Activated T-cell treated with anti-CD3 and anti-CD28 coated beads for 1 hour (primary cell): ENCODE measurements at places on chromosomes 7 and 10.

DNA sequence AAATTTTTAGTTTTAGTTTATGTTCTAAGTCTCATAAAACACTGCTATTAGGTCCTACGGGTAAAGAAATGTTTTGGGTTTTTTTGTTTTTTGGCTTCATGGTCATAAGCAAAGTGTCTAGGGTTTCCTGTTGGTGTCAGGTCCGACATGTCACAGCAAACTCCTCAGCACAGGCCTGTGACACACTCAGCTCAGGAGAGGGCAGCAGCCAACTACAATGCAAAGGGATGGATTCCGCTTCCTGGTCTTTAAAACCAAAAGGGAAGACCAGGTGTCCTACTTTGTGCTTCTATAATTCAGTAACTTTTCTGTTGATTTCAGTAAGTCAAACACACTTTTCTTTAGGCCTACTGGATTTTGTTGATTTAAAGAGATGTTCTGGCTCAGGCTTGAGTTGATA, 83.8 kb upstream of the MACROH2A2 start:
- no peak for DNase-seq

GRCh38 chr10:121797490-121797889, 130.3 kb downstream of the ATE1 start:
- DNase-seq = no peak

DNA sequence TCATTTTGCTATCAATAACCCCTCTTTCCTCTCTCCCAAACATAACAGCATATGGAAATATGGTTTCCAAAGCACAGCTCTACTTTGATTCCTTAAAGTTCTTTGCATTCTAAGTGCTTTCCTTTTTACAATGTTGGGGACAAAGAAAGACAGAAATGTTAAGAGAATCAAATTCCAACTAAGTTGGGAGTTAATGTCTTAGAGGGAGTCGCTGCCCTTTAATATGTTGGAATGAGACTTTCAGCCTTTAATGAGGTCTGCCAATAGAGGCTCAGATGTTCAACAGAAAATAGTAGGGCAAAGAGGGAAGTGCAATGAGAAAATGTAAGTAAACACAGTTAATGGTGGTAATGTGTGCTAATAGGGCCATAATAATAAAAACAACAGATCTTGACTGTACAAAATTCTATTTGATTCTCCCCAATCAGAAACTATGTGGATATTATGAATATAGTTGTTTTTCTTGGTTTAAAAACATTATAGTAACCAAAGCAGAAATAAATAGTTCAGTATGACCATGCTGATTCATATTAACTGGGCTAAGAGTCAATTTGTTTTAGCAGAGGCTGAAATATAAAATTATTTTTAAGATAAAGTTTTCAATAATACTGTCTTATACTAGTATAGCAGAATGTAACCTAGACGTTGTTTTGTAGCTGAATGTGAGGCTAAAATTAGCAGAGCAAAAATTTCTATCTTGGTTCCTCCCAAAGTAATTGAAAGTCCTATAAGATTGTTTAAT, 10.3 kb downstream of the HYCC1 start:
- DNase-seq = no peak

DNA sequence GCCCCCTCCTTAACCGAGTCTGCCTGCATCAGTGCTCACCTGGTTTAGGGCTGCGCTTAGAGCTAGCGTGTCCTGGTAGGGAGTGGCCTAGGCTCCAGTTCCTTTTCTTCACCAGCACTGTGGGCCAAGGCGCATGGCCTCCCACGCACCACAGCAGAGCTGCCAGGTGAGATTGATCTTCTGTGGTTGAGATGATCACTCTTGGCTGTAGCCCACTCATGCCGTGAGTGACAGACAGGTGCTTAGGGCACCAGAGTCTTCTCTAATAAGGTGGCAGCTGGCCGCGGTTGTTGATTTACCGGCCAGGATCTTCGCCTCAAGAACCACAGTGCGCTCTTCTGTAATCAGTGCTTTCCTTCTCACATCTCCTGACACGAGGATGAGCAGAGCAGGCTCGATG, 157.2 kb upstream of the INSYN2A start:
- no peak for DNase-seq

GRCh38 chr7:156889089-156889488, 3.9 kb downstream of the LMBR1 start:
- no peak for DNase-seq

DNA sequence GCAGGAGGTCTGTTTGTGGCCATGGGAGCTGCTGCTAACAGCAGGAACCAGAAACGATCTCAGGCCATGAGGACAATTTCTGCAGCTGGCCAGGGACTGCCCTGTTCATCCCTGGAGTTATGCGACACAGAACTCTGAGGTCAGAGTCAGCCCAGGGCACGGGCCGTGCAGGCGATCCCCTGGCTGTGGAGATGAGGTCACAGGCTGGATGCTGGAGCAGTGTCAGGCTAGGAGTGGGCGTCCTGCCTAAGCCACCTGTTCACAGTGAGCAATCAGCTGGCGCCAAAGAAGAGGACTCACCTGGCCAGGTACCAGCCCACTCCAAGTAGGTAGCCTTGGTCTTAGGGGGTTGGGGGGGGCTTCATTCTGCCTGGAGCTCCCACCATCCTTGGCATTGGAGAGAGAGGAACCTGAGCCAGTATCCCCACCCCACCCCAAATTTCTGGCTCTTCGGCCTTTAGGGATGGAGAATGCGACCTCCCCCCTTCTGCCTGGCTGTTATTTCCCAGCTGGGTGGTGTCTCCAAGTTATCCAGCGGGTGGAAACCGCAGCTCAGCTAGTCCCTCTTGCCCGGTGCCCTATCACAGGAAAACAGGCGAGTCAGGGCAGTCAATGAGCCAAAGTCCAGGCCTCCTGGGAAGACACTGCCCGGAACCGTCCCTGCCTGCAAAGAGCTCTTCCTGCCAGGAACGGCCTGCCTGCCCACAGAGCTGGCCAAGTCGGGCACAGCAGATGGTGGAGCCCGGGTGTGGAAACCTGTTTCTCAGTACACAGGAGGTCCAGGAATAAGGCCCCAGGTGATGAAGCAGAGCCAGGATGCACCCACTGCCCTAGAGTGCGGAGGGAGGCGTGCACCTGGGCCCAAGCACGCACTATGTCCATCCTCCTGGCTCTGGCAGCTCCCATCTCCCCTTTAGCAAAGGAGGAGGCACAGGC, 1.8 kb upstream of the TTYH3 start:
- no peak for DNase-seq

DNA sequence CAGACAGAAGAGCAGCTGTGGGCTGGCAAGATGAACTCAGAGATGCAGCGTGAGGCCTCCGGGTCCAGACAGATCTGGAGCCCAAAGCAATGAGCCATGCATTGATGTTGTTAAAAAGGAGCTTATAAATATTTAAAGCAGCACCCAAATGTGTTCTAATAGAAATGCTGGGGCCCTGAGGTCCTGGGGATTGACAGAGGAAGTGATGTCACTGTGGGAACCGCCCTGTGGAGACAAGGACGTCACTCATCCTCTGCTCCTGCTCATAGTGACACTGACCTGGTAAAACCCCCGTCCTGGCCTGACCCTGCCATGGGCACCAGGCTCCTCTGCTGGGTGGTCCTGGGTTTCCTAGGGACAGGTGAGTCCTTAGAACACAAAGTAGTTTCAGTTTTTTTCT, 197.0 kb upstream of the PRSS58 start:
- DNase-seq = no peak

GRCh38 chr7:18393465-18394118, 102.0 kb upstream of the HDAC9 start:
- no peak for DNase-seq

GRCh38 chr10:122648599-122649428, 50.8 kb downstream of the C10orf120 start:
- no peak for DNase-seq

DNA sequence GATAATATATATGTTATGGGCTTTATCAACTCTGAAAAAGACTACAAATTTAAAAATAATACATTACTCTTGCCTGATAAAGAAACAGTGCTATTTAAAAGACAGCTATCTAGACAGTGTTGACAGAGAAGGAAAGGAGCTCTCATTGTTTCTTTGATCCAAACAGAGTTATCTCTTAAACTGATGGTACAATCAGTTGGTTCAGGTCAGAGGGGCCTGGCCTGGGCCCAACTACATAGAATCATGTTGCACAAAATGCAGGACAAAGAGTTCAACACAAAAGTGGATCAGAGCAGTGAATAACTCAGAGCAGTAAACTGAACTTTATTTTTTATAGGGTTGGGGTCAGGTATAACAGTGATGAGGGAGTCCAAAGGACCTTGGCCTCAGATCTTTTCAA, 33.8 kb upstream of the SEMA3D start:
- no peak for DNase-seq

GRCh38 chr7:45863715-45864114, 9.2 kb downstream of the CCDC201 start:
- no peak for DNase-seq

GRCh38 chr10:18216482-18216881, 76.3 kb downstream of the CACNB2 start:
- DNase-seq = no peak

DNA sequence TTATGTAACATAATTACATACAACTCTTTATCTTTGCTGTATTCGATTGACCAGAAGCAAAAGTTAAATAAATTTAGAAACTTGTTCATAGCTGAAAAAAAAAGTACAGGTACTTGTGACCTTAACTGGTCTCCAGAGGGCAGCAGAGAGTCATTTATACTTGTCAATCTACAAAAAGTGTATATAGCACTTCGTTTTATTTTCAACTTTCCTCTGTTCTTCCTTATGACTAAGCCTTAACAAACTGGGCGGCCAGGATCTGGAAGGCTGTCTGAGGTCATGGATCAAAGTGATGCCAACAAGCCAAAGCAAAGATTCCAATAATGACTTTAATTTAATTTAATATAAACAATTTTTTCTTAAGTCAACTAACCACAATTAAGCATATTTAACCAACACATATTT, 29.8 kb downstream of the C10orf67 start:
- peak; percentile 36 for DNase-seq

DNA sequence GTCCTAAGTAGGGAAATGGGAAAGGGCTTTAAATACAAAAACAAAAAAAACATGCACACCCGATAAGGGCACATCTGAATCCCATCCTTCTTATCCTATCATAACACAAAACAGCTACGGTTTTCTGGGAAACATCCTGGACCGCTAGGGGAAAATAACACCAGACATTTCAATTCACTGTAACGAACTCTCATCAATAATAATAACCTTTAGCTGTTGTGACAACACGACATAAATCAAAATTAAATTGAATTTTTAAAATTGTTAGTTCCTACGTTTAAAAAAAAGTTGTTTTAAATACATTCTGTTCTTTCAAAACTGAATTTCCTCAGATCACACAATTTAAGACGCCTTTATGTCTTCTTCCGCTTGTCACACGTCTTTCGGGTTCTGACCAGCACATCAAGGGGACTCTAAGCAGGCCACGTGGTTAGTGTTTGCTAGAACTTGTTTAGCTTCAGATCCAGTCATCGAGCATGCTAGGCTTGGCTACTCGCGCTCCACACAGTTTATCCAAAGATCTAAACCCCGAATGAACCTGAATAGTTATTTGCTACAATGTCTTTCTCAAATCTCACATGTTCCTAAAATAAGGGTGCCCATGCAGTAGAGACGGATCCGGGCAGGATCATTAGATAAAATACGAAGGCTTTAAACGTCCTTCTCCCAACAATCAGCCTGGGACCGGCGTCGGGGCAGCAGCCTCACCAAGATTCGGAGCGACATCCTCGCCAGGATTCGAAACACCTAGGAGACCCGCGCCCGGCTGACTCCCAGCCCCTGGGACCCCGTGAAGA, 839 bp downstream of the IKZF5 start:
- DNase-seq = peak; percentile 26

DNA sequence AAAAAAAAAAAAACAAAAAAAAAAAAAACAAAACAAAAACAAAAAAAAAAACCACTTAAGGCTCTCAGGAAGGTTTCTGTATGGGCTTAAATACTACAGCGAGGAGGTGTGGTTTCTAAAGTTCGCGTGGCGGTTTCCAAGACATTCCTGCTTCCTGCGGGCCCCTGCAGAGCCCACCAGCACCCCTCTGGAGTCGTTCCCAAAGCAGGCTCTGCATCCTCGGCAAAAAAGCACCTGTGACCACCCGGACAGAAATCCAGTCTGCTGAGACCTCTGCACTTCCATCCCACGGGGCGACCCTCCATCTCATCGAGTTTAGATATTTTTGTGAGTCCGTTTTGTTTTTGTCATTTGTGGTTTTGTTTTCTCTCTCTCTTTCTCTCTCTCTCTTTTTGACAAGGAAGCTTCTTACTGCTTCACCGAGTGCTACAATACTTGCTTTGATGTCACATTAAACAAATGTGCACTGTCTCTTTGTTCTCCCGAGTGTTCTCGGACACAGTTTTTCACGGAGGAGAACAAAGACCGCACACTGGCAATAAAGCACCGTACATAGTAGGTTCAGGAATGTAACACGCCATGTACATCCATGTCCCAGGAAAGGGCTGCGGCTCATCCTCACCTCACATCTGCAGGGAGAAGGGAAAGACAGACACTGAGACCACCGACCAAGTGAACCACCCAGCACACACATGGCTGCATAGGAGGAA, 21.5 kb downstream of the PDGFA start:
- DNase-seq = no peak

DNA sequence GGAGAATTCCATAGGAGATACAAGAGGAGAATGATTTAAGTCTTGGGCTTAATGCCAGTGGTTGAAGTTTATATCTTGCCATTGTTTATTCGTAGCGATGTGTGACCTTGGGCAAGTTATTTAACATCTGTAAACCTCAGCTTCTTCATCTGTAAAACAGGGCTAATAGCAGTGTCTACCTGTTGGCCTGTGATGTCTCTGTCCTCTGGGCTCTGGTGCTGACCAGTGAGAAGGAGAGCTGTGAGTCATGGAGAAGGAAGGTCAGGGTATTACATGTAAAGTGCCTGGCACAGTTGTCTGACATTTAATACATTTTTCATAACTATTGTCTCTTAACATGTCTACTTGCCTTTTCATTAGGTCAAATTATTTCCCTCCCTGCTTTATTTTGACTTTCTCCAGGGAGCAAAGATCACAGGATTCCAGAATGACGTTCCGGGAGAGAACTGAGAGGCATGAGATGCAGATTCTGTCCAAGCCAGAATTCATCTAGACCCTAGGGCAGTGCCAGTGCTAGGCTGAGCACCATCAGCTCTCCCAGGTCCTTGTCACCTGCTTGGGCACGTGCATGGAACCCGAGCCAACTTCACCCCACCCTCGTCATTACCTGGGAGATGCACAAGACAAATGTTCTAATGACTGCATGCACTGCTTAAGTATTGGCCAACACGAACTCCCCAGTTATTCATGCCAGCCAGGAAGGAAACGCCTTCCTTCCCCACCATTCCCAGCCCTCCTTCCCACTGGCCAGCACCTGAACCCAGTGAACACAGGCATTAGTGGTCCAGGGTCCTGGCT, 187.9 kb downstream of the DPY19L1 start:
- DNase-seq = no peak

- DNase-seq = no peak
These were observed 905.0 kb downstream of the LRMDA start for GRCh38 chr10:76336213-76336963.

DNA sequence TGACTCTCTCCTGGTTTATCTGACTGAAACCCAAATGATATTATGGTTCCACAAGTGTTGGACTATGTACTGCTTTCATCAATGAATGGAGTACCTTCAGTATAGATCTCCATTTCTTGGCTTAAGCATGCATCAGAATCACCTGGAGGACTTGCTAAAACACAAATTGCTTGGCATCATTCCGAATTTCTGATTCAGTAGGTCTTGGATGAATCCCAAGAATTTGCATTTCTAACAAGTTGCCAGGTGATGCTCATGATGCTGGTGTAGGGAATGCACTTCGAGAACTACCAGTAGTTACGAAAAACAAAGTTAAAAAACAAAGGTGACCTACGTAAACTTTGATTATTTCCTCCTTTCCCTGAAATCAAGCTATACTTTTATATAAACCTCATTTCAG, 119.0 kb upstream of the FEZF1 start:
- no peak for DNase-seq
